Activated effector memory CD4-positive, alpha-beta T cell treated with Interleukin-2 at 50 U/mL for 16 hours (primary cell): ENCODE measurements at places on chromosomes 2 and 18.

GRCh38 chr2:70939839-70940580 is 4.3 kb downstream of the ATP6V1B1 start:
- no peak for DNase-seq

- DNase-seq = no peak
These were observed 20.6 kb upstream of the EXOC6B start for GRCh38 chr2:72846171-72847095.

DNA sequence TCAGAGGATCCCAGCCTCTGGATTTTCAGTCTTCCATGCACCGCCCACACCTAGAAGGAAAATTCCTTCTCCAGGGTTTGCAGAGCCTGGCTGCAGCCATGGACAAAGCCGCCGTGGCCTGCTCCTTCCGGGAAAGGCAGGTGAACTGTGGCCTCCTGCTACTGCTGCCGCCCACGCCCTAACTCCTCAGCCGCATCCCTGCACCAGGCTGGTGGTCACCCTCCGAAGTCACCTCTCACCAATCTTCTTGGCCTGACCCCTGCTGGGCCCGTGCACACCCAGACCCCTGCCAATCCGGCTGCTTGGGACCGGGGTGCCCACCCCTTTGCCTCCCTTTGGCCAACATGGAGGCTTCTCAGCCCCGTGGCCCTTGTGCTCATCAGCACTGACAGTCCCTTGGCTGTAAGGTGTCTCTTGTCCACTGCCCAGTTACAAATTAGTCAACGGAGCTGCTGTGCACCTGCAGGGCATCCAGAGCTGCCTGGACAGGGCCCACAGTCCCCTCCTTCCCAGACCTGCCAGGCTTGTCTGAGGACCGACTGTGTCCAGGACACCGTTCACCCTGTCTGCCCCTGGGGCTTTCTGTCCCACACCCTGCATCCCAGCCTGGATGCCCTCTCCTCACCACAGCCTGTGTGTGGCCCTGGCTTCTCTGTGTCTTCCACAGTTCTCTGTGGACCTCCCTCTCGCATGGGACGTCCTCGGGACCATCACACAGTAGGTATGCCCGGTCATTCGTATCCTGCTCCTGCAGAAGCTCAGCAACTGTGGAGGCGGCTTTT is 130.1 kb upstream of the TPO start:
- DNase-seq = no peak

DNA sequence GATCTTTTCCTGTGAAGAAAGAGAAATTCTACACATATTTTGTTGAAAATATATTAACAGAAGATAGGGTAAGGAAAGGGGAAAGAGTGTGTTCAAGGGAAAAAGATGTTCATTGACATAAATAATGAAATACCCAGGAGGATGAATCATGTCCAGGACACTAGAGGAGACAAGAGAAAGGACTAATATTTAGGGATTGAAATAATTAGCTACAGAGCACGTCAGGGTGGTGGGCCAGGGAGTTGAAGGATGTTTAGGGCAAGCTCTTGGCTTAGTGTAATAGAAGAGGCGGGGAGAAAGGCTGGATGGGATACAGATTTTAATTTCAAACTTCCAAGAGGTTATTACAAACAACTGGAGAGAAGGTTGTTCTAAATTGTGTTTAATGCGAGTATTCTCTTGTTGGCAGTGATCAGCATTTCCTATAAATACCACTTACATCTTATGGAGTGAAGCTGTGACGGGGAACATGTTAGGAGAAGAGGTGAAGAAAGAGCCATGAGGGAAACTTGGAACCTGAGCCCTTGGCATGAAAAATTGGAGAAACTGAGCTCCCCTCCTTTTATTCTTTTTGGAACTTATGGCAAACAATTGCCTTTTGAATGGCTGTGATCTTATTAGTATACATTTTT is 36.6 kb upstream of the CETN1 start:
- DNase-seq = no peak

- DNase-seq = no peak
These were observed 5.8 kb upstream of the PRELID3A start for GRCh38 chr18:12401881-12402280.

- DNase-seq = no peak
These were observed 255.5 kb downstream of the RIT2 start for GRCh38 chr18:42860011-42860410.

DNA sequence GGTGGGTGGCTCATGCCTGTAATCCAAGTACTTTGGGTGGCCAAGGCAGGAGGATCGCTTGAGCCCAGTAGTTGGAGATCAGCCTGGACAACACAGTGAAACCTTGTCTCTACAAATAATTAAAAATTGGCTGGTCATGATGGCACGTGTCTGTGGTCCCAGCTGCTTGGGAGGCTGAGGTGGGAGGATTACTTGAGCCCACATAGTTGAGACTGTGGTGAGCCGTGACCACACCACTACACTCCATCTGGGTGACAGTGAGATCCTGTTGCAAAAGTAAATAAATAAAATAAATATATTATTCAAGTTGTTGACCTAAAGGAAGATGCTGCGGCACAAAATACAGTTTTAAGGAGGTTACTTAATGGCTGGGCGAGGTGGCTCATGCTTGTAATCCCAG is 72.7 kb downstream of the LAMA3 start:
- no peak for DNase-seq

- DNase-seq = no peak
These were observed 37.8 kb upstream of the CBLN2 start for GRCh38 chr18:72581976-72582375.

DNA sequence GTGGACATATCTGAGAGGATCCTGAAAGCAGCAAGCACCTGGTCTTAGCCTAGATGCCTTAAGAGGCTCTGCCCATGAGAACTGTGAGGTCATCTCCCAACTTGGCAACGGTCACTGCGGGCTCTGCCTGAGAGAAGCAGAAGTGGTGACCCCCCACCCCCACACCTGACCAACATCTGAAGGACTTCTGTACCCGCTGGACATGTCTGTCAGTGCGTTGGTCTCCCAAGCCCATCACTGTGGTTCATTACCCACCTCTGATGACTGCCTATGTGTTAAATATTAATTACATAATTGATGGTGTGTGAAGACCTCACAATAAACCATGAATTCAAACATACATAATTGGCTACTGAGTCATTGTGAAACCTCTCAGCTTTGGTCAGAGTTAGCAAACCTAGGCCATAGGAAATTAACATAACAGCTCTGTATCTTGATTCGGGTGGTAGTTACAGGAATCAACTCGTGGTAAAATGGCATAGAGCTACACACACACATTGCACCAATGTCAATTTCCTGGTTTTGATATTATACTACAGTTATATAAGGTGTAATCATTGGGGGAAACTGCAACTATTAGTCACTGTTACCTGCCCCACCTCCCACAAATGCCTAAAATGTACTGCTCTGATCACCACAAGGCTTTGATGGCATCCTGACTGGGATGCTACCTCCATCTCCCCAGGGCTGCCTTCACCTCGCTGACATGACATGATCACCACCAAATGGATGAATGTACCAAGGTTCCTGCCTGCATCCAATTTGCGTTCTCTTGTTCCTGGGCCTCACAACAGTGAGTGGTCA is 4.3 kb upstream of the GALNT1 start:
- DNase-seq = no peak

DNA sequence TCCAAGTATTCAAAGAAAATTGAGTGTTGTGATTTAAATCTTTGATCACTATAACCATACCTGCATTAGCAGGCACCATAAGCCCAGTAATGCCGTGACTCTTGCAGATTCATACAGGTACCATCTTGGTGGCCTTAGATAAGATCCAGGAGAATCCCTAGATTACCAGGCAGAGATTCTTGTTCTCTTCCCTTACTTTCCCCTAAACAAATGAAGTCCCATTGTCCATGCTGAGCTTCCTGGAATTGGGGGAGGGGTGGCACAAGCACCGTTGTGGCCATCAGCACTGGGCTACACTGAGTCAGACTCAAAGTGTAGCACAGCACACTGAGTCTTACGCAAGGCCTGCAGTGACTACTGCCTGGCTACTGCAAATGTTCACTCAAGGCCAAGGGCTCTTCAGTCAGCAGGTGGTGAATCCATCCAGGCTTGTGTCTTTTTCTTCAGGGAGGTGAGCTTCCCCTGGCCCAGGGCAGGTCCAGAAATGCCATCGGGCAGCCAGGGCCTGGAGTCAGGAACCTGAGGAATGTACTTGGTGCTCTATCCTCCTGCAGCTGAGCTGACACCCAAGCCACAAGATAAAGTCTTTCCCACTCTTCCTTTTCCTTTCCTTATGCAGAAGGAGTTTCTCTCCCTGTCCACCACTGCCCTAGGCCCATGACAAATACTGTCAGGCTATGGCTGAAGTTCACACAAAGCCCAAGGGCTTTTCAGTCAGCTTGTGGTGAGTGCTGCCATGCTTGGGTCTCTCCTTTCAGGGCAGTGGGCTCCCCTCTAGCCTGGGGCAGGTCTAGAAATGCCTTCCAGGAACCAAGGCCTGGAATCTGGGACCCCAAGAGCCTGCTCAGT is 52.6 kb downstream of the CD28 start:
- DNase-seq = no peak

- no peak for DNase-seq
These were observed 6.3 kb downstream of the IL1RL2 start for GRCh38 chr2:102193074-102193473.

DNA sequence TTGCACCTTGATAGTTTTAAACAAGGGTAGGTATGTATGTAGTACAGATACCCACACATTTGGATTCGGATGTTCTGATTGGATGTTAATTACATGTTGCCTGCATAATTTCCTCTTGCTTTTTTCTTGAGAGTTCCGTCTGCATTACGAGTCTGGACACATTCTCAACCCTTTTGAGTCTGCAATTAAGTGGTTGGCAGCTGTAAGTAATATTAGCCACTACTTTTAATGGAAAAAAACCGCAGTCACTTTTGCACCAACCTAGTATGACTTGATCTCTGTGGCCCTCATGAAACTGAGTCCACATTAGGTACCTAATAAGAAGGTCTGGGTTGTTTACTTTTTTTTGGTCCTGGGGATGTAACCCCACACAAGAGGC is 217.3 kb downstream of the VAPA start:
- no peak for DNase-seq

DNA sequence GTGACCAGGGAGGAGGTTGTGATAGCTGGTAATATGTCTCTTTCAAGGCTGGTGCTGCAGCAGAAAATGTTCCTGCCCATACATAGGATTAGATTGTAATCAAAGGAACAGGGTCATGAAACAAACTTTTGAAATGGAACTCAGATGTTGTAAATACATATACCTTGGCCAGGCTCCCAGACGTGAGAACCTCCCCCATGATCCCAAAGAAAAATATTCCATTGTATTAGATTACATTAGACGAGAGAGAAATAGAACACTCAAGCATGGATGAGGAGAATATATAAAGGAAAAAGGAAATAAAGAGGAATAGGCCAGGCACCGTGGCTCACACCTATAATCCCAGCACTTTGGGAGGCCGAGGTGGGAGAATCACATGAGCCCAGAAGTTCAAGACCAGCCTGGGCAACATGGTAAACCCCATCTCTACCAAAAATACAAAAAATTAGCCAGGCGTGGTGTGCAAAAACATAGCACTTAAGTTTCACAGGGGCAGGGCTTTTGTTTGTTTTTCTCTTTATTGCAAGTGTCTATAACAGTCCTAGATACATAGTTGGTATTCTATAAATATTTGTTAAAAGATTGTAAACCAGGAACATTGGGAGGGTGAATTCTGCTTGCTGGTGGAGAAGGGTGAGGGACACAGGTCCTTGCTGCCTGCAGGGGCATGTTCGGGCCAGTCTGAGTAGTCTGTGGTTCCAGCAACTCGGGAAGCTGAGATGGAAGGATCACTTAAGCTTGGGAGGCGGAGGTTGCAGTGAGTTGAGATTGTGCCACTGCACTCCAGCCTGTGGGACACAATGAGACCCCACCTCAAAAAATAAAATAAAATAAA is 52.8 kb downstream of the RPL37A start:
- DNase-seq = no peak

DNA sequence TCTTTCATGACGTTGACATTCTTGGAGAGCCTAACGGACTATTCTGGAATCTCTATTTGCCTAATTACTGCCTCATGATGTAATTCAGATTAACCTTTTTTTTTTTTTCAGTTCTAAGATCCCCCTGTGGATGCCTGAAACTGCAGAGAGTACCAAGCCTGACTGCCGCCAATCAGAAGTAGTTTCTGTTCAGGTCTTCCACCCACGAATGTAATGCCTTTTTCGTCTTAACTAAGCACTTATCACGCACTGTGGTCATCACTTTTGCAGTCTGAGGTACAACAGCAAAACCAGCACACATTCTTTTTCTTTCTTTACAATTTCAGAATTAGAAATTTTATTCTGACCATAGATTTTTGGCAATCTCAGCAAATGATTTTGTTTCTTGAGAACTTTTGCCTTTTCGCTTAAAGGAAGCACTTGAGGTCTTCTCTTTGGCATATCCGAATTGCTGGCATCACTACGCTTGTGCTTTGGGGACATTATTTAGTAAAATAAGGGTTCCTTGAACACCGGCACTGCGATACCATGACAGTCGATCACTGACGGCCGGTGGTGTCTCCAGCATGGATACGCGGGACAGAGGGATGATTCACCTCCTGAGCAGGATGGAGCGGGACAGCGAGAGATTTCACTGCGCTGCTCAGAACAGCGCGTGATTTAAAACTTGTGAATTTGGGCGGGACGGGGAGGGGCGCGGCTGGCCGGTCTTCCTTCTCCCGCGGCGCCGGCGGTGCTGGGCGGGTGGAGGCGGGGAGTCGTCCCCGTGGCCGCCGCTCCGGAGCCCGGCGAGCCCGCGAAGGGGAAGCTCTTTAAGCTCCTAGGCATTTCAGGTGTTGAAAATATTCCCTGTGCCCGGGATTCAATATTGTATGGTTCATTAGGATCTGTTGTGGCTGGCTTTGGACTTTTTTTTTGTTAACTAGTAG is 32.0 kb upstream of the GPR55 start:
- DNase-seq = peak; percentile 27

DNA sequence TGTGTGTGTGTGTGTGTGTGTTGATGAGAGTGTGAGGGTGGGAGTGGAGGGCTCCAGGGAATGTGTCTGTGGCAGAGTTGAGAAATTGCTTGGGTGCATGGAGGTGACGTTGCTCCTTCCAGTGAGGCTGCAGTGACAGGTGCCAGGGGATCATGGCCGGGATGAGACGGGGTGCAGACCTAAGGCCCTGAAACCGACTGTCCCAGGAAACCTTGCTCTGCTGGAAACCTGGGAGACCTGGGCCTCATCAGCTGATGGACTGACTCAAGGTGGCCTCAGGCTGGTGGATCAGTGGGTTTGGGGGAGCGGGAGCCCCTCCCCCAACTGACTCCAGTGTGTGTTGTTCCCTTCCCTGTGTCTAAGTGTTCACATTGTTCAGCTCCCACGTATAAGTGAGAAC is 56.6 kb downstream of the INHBB start:
- DNase-seq = no peak
